ENCODE measurements at places on chromosomes 3 and 15.

DNA sequence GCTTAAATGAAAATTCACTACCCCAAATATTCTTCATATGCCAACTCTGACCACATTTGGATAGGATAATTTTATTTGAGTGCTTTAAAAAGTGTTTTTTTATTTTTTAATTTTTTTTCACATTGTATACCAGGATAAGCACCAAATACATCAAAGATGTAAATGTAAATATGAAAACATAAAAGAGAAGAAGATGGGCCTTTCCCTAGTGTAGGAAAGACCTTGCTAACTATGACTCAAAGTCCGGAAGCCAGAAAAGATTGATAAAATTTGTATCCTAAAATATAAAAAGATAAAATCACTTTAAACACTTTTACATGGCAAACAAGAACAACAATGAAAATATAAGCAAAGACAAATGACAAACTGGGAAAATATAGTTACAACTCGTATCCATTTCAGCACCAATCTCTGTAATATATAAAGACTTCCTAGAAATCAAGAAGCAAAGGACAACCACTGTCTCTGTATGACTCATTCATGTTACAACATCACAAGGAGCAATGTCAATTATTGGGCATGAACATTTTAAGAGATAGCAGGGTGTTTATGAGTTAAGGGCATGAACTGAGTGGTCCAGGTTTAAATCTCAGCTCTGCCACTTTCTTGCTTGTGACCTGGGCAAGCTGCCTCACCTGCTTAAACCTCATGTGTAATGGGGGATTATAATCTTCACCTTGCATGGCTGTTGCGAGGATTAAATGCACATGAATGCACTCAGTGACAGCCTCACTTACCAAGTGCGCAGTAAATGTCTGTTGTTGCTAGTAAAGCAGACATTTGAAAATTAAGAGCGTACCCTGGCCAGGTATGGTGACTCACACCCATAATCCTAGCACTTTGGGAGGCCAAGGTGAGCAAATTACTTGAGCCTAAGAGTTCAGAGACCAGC, 25.3 kb upstream of the ARHGEF3 start:
- no peak for DNase-seq

DNA sequence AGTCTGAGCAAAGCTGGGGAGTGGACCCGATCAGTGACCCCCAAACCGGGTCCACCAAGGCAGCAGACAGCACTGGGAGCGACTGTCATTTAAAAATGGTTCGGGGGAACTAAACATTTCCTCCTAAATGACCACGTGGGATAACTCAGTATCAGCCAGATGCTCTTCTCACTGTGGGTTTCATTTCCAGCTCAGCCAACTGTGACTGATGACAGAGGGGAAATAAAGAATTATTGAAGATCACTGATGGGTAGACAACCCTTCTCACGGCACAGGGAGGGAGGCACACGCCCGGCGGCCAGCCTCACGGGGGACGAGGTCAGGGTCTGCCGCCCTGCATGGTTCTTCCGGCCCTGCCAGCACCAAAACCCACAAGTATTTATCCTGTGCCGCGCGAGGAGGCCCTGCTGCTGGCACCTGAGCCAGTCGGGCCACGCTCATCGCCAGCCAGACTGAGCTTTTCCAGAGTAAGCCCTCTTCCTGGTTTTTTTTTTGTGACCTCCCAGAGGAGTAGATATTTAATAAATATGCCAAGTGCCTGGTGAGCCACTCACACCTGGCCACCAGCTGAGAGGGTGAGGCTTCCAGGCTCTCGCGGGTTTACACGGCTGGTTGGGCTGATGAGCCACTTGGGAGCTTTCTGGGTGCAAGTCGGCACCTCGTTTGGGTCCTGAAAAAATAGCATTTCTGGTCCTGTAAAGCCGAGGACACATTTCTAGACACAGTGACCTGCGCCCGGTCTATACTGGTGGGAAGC, 6.2 kb downstream of the MELTF start:
- DNase-seq, result peak; percentile 51

- DNase-seq, result no peak
Observed at GRCh38 chr3:72319194-72320094, 528.8 kb downstream of the SHQ1 start.

- no peak for DNase-seq
Observed at GRCh38 chr3:182862159-182862860, 69.0 kb downstream of the ATP11B start.

- no peak for DNase-seq
Observed at GRCh38 chr15:64013179-64014062, 32.9 kb downstream of the DAPK2 start.

- DNase-seq, result no peak
Observed at GRCh38 chr3:161042023-161042501, 63.1 kb downstream of the B3GALNT1 start.

DNA sequence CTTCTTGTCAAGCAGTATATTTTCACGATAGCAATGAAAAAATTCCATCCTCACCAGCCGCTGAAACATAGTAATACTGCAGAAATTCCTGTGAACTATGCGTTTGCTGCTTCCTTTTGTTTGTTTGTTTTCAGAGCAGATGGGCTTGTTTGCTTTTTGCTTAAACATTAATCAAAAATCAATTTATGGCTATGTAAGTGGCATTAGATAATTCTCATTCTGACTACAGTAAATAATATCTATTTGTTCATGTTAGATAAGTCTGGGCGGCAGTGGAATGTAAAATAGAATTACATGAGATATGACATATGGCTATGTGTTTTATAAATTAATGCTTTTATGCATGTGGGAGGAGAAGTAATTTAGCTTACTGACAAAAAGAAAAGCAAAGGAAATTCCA, 163.7 kb downstream of the PGPEP1L start:
- DNase-seq, result no peak

DNA sequence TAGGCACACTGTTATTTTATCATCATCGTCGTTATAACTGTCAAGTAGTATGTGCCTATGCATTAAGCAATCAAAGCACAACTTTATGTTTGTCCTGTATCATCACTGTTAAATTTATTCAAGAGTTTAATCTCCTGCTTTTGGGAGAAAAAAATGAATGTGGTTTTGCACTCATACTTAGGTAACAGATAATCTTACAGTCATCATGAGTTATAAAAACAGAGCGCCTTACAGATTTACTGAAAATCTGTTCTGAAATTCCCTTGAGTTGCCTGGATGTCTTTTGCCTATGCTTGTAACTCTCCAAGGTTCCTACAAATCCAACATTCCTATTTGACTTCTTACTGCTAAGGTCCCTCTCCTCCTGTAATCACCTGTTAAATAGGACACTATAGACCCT, 307.3 kb downstream of the ZIC4 start:
- no peak for DNase-seq

GRCh38 chr3:17367171-17367570, 375.3 kb downstream of the TBC1D5 start:
- DNase-seq, result no peak

DNA sequence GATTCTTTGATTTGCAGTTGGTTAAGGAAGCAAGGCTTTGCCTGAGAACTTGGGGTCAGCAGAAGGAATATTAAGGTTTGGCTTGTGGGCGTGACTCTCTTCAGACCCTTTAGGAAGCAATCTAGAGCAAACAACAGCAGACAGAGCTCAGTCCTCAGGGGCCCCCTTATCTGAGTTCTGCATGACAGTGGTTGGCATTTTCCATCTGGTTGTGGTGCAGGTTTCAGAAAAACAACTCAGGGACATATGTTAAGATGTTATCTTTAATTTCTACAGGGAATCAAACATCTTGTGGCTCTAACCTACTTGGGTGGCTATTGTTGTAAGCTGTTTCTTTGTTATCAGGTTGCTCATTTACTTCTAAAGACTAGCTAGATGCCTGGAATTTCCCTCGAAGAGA, 141.4 kb downstream of the VPS8 start:
- DNase-seq, result no peak

DNA sequence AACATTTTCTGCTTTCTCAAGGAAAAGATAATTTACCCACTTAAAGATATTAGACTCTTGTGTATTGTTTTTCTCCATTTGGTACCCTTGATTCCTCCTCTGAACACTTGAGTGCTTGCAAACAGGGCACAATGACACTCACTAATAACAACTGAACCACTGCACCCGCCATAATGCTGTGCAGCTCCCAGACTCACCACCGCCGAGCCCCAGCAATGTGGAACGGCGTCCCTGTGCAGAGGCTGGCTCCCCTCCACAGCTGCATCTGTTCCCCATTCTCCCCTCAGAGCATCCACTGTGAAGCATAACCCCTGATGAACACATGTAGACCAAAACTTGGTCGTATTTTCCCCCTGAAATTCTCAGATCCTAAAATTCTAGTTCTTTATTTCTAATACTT, 276.2 kb upstream of the PLSCR5 start:
- DNase-seq, result no peak

- DNase-seq, result no peak
Observed at GRCh38 chr3:11464356-11464755, 179.4 kb downstream of the VGLL4 start.

GRCh38 chr15:80599359-80599758, 95.8 kb upstream of the ABHD17C start:
- DNase-seq, result no peak

DNA sequence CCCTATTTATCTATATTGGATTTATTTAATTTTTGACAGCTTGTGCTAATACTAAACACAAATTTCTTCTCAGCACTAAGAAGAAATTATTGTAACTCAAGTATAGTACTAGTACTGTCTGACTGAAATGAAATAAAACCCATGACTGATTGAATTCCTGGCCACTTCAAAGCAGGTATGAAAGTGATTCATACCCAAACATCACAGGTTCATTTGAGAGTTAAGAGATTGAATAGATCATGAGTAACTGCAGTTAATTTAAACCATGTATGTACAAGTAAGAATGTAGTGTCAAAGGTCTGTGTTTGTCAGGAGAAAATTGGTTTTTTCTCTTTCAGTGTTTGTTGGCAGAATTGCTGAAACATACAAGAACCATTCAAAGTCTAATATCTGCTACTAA, 332.0 kb upstream of the GRM7 start:
- DNase-seq, result no peak

DNA sequence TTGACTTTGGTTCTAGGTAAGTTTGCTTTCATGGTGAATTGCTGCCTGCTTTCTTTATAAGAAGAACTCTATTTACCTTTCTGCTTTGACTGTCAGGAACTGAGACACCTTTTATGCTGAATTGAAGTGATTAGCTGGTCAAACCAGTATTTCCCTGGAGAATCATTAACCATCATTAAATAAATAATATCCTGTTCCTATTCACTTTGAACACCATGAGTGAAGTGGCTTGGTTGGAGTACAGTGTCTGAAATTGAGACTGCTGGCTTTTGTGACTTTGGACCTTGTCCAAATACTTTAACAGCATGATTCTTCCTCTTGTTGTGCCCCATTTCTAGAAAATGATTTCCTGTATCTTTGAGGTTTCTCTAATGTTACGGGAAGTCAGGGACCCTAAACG, 5.6 kb upstream of the TMEM62 start:
- DNase-seq, result no peak

- no peak for DNase-seq
Observed at GRCh38 chr15:93866476-93866875, 364.9 kb upstream of the MCTP2 start.

- DNase-seq, result no peak
Observed at GRCh38 chr15:29638781-29639180, 183.5 kb downstream of the TJP1 start.

- peak; percentile 48 for DNase-seq
Observed at GRCh38 chr3:123036352-123037014, 8.9 kb upstream of the SEMA5B start.

GRCh38 chr3:18481946-18482548, 56.9 kb upstream of the SATB1 start:
- DNase-seq, result no peak

GRCh38 chr15:98657721-98658120, 9.4 kb downstream of the IGF1R start:
- DNase-seq, result no peak

- DNase-seq, result no peak
Observed at GRCh38 chr3:16380421-16380820, 115.4 kb downstream of the OXNAD1 start.

DNA sequence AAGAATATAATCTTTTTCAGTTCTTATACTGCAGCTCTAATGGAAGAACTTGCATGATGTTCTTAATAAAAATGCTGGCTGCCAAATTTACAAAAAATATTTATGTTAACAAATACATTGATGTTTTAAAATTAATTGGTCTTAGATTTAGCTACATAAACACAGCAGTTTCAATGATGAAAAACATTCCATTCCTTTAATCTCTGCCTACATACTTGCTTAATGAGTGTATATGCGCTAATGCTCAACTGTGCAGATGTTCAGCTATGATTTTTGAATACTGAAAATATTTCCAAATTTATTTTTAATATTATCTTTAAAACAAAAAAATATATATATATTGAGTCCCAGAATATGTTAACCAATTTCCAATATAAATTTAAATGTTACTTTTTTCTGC, 867.4 kb downstream of the ROBO1 start:
- no peak for DNase-seq

- DNase-seq, result no peak
Observed at GRCh38 chr3:110810356-110810755, 261.3 kb upstream of the NECTIN3 start.

DNA sequence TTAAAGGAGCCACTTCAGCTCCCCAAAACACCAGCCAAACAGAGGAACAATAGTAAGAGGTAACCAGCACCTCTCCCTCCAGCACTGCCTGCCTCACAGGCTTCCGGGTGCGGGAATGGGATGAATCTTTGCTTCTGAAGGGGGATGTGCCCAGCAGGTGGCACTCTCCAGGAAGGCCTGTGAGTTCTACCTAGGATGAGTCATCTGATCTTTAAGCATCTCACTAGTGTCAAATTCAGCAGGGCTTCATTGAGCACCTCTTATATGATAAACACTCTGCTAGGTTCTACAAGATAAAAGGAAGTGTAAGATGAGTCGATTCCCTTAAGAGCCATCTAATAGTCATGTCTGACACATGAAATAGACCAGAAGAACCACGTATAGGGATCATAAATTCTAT, 237.4 kb upstream of the UMPS start:
- peak; percentile 43 for DNase-seq

DNA sequence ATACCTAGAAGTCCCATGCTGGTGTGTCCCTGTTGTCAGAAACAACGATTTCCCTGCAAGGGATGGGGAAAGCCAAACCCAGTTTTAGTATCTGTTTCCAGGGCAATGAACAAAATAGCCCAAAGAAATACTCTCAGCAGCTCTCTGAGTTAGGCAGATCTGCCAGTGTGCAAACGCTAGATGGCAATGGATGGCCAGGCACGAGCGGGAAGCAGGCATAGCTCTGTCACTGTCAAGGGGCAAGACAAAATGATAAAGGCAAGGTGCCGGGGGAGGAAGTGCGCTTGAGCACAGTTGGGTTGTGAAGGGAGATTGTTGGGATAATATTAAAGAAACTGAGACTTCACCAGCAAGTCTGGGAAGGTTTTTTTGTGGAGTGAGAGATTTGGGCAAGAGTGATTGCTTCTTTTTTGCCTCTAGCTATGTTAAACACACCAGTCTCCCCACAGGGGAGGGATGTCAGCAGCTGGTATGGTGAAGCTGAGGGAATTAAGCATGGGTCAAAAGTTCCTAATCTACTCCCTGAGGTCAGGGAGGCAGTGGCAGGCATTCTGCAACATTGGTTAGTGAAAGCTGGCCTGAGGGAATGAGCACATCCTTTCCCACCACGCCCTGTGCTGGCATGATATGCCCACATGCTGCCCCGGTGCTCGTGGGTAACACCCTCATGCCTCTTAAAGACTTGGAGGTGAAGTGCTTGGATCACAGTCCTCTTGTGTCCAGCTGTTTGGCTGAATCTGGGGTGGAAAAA, 117.5 kb downstream of the PDCD6IP start:
- DNase-seq, result no peak

Data from D341Med (cell line).